Activated naive CD4-positive, alpha-beta T cell treated with anti-CD3 and anti-CD28 coated beads, Interleukin-2, amount 10 ng/mL, durations not matched to agents 7 days and 5 days (primary cell): ENCODE measurements at places on chromosomes 1 and 21.

GRCh38 chr1:145889722-145890121 is 4.1 kb upstream of the ANKRD35 start:
- H3K27ac ChIP-seq = no peak overlapping the region
- H3K4me1 ChIP-seq = peaks cover 14% of the 10 kb centered on the region
- no peak overlapping the region for H3K4me3 ChIP-seq

- DNase-seq = no peak
- no peak overlapping the region for H3K27ac ChIP-seq
- H3K4me3 ChIP-seq = no peak overlapping the region
- H3K36me3 ChIP-seq = no peaks in the 10 kb centered on the region
Measured at GRCh38 chr1:163038928-163039706, 30.0 kb upstream of the RGS4 start.

- H3K27ac ChIP-seq = no peak overlapping the region
- no peak overlapping the region for H3K4me3 ChIP-seq
- DNase-seq = no peak
- no peaks in the 10 kb centered on the region for H3K27me3 ChIP-seq
- H3K36me3 ChIP-seq = no peaks in the 10 kb centered on the region
- H3K4me1 ChIP-seq = peaks cover 18% of the 10 kb centered on the region
Measured at GRCh38 chr1:168288311-168289052, 7.8 kb downstream of the TBX19 start.

DNA sequence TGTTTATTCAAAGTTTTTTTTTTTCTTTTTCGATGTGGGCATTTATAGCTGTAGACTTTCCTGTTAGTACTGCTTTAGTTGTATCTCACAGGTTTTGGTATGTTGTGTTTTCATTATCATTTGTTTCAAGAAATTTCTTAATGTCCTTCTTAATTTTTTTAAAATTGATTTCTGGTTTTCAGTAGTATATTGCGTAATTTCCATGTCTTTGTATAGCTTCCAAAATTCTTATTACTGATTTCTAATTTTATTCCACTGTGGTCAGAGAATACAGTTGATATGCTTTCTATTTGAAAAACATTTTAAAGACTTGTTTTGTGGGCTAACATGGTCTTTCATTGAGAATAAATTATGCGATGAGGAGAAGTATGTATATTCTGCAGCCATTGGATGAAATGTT is 463.2 kb upstream of the B3GALT2 start:
- no peaks in the 10 kb centered on the region for H3K27me3 ChIP-seq
- DNase-seq = no peak
- H3K4me3 ChIP-seq = no peak overlapping the region
- H3K36me3 ChIP-seq = peaks cover 6% of the 10 kb centered on the region

DNA sequence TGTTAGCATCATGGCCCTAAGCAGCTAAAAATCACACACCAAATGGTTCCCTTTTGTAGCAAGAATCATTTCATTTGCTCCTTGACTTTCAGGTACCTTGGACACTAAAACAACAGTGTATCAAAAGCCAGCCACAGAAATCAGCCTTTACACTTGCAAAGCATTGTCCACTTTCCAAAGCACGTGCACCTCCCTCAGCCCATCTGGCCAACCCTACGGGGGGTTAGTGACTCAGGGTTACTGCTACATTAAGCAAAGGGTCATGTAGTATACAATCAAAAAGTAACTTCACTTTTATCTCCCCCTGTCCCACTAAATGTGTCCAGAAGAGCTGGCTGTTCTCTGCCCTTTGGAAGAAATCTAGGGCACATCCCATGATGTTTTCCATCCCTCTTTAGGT is 149.7 kb downstream of the HIVEP3 start:
- H3K36me3 ChIP-seq = peaks cover 2% of the 10 kb centered on the region
- no peak overlapping the region for H3K27ac ChIP-seq
- H3K4me1 ChIP-seq = peaks cover 5% of the 10 kb centered on the region
- no peak for DNase-seq
- peaks cover 8% of the 10 kb centered on the region for H3K27me3 ChIP-seq

- H3K27me3 ChIP-seq = no peaks in the 10 kb centered on the region
- DNase-seq = no peak
- H3K27ac ChIP-seq = no peak overlapping the region
- H3K36me3 ChIP-seq = no peaks in the 10 kb centered on the region
- H3K4me1 ChIP-seq = no peaks in the 10 kb centered on the region
- H3K4me3 ChIP-seq = no peak overlapping the region
Measured at GRCh38 chr1:177341773-177342172, 171.0 kb downstream of the BRINP2 start.

- H3K36me3 ChIP-seq = peaks cover 21% of the 10 kb centered on the region
- peak; percentile 69 for DNase-seq
Measured at GRCh38 chr1:2311184-2312032, 79.9 kb downstream of the MORN1 start.

- H3K36me3 ChIP-seq = peaks cover 2% of the 10 kb centered on the region
- H3K4me1 ChIP-seq = peaks cover 38% of the 10 kb centered on the region
- H3K27me3 ChIP-seq = no peaks in the 10 kb centered on the region
- no peak overlapping the region for H3K4me3 ChIP-seq
Measured at GRCh38 chr1:165851034-165851658, 23.7 kb downstream of the UCK2 start.

DNA sequence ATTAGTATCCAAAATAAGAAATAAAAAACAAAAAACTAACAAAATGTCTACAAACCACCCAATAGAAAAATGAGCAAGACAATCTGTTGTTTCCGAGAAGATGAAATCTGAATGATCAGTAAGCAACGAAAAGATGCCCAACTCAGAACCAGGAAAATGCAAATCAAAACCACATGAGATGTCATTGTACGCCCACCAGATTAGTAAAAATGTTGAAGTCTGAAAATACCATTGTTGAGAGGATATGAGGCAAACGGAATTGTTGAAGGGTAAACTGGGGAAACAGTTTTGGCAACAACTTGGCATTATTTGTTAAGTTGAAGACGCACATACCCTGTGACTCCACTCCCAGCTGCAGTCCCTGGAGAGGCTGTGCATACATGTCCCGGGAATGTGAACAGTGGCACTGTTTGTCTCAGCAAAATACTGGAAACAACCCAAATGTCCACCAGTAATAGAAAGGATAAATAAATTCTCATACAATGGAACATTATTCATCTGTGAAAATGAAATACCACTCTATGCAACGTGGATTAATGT is 10.6 kb downstream of the ZBTB17 start:
- no peaks in the 10 kb centered on the region for H3K27me3 ChIP-seq
- H3K27ac ChIP-seq = peak overlapping the region; percentile 86
- H3K4me3 ChIP-seq = no peak overlapping the region
- DNase-seq = no peak

GRCh38 chr1:10272274-10272673 is 61.9 kb downstream of the KIF1B start:
- no peaks in the 10 kb centered on the region for H3K27me3 ChIP-seq
- peaks cover 6% of the 10 kb centered on the region for H3K36me3 ChIP-seq
- no peak for DNase-seq
- H3K4me3 ChIP-seq = no peak overlapping the region

DNA sequence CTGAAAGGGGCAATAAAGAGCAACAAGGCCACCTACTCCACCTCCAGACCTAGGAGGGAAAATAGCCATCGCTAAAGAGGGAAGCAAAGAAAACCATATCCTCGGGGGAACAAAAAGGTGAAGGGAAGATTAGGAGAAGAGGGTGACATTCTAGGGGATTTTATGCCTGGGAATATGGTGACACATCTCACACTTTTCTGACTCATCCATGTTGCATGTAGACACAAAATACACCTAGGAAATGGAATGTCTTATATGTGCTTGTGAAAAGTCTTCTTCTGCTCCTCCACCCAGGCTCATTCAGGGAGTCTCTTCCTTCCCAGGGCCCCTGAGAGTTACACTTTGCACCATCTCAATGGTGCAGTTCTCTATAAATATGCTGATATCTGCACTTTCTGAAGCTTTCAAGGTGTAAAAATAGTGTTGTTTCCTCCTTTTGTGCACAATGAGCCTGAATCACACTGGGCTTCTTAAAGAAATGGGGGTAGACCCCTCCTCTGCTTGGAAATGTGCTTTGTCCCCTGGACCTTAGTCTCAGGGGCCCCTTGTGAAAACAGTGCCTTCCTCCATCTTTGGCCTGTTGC is 195.9 kb downstream of the CYYR1 start:
- H3K4me3 ChIP-seq = no peak overlapping the region
- no peak for DNase-seq
- no peak overlapping the region for H3K27ac ChIP-seq
- H3K4me1 ChIP-seq = no peaks in the 10 kb centered on the region
- no peaks in the 10 kb centered on the region for H3K27me3 ChIP-seq
- no peaks in the 10 kb centered on the region for H3K36me3 ChIP-seq

DNA sequence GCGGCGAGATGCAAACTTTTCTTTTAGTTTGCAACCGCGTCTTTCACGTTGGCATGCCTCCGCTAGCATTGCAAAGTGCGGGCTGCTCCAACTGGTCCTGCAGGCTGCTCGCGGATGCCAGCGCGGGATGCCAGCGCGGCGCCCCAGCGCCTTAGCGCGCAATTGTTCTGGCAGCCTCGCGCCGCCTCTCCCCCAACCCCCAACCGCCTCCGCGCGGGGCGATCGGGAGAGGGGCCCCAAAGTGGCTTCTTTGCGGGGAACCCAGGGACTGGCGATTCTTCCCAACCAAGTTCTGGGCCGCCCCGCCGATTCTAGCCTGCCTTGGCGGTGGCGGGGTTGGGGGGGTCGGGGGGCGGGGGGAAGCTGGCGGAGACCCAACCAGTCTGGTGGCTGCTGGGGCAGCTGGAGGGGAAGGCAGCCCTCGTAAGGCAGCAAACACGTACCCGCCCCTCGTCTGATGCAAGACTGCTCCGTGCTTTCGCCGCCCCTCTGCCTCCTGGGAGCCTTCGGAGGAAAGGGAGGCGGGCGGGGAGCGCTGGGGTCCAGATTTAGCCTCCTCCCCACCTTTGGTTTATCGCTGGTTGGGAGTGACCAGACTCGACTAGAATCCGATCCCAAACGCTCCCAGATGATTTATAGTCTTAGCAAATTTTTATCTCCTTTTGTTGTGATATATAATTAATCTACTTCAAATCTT is 756 bp downstream of the PHGDH start:
- peak overlapping the region; percentile 82 for H3K27ac ChIP-seq
- peaks cover 18% of the 10 kb centered on the region for H3K36me3 ChIP-seq
- peak overlapping the region; percentile 84 for H3K4me3 ChIP-seq
- peak; percentile 72 for DNase-seq
- H3K4me1 ChIP-seq = peaks cover 41% of the 10 kb centered on the region
- H3K27me3 ChIP-seq = peaks cover 34% of the 10 kb centered on the region

DNA sequence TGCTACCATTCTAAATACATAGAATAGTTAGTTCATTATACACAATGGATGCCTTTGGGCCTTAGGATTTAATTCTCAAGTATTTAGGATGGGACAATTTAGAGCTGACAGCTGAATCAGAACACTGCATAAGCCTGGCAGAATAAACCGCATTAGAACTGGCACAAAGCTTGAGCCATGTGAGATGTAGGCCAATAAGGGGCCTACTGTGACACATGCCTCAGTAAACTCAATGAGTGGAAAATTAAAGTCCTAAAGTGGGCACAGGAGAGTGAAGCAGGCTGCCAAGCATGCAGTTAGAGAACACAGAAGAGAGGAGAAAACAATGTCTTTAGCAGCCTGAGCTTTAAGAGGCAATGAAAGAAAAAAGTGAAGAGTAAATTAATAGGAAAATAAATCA is 24.3 kb downstream of the SCYL3 start:
- H3K36me3 ChIP-seq = peaks cover 88% of the 10 kb centered on the region
- no peak overlapping the region for H3K27ac ChIP-seq
- H3K4me1 ChIP-seq = peaks cover 5% of the 10 kb centered on the region
- no peaks in the 10 kb centered on the region for H3K27me3 ChIP-seq
- no peak overlapping the region for H3K4me3 ChIP-seq

DNA sequence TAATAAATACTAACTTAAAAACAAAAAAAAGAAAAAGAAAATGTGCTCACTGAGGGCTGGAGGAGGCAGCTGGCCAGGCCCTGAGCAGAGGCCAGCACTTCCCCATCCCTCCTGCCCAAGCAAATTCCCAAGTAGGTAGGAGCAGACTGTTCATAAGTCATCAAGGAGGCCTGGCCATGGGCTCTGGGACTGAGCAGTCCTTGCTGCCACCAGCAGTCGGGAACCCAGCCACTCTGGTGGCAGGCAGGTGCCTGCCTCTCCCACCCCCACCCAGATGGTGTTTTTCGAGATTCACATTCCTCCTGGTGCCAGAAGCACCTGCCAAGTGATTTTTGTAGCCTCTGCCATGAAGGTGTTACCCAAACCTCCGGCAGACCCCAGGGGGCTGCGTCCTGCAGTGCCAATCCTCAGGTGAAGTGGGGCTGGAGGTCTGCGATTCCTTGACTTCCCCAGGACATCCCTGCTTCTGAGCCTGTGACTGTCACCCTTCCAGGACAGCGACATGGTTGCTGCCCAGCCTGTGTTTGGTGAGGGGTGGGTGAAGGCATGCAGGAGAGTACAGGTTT is 204.2 kb upstream of the TMEM51 start:
- H3K4me1 ChIP-seq = no peaks in the 10 kb centered on the region
- H3K27me3 ChIP-seq = peaks cover 8% of the 10 kb centered on the region
- no peak overlapping the region for H3K4me3 ChIP-seq
- no peak for DNase-seq
- no peak overlapping the region for H3K27ac ChIP-seq

- H3K36me3 ChIP-seq = no peaks in the 10 kb centered on the region
- H3K4me3 ChIP-seq = no peak overlapping the region
- peaks cover 3% of the 10 kb centered on the region for H3K27me3 ChIP-seq
- H3K27ac ChIP-seq = no peak overlapping the region
Measured at GRCh38 chr1:65176591-65176990, 28.6 kb downstream of the AK4 start.

- H3K4me3 ChIP-seq = no peak overlapping the region
- H3K27me3 ChIP-seq = peaks cover 65% of the 10 kb centered on the region
- peaks cover 38% of the 10 kb centered on the region for H3K4me1 ChIP-seq
- H3K27ac ChIP-seq = no peak overlapping the region
Measured at GRCh38 chr1:154736841-154737240, 128.9 kb upstream of the ADAR start.

- peaks cover 36% of the 10 kb centered on the region for H3K4me1 ChIP-seq
- H3K27ac ChIP-seq = peak within 1 kb of the TSS; percentile 98
- peaks cover 4% of the 10 kb centered on the region for H3K36me3 ChIP-seq
Measured at GRCh38 chr1:198156745-198157240, at the start of gene NEK7. TSS of gene NEK7 (plus strand) at chr1:198156998. CDS start at chr1:198232581, 75,583 bp downstream.

DNA sequence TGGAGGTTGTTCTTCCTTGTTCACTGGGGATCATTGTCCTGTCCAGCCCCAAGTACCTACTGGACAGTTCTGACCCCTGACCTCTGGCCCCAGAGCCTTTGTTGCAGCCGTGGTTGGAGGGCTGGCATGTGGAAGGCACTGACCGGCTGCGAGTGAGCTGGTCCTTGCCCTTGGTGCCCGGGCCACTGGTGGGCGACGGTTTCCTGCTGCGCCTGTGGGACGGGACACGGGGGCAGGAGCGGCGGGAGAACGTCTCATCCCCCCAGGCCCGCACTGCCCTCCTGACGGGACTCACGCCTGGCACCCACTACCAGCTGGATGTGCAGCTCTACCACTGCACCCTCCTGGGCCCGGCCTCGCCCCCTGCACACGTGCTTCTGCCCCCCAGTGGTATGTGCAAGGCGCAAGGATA is 11.4 kb downstream of the TIE1 start:
- H3K27ac ChIP-seq = no peak overlapping the region
- H3K4me3 ChIP-seq = no peak overlapping the region
- no peaks in the 10 kb centered on the region for H3K4me1 ChIP-seq
- peaks cover 6% of the 10 kb centered on the region for H3K27me3 ChIP-seq
- no peaks in the 10 kb centered on the region for H3K36me3 ChIP-seq
